ENCODE measurements at places on chromosomes 4 and X.

- no peak for DNase-seq
These were observed 50.9 kb downstream of the NFKB1 start for GRCh38 chr4:102551958-102552565.

GRCh38 chr4:183889190-183889589 lies 15.9 kb upstream of the STOX2 start:
- no peak for DNase-seq

- DNase-seq: no peak
These were observed 208.5 kb upstream of the FAT1 start for GRCh38 chr4:186932196-186932595.

DNA sequence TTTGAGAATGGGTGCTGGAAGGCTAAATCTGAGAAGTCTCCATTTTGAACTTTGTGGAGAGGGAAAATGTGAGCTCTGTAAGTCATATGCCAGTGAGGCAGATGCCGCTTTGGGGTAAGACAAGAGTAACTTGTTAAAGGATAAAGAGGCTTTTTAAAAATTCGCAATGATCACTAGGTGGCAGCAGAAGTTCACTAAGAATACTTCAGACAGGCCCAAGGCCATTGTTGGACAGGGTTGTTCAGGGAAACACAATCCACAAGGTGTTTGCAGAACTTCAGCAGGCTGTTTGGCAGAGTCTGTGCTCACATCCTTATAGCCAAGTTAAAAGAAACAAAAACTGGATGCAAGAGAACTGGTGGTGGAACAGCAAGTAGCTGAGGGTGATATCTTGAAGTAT lies 13.7 kb upstream of the PIGA start:
- peak; percentile 26 for DNase-seq

GRCh38 chrX:13467243-13467642 lies 102.2 kb upstream of the EGFL6 start:
- no peak for DNase-seq

DNA sequence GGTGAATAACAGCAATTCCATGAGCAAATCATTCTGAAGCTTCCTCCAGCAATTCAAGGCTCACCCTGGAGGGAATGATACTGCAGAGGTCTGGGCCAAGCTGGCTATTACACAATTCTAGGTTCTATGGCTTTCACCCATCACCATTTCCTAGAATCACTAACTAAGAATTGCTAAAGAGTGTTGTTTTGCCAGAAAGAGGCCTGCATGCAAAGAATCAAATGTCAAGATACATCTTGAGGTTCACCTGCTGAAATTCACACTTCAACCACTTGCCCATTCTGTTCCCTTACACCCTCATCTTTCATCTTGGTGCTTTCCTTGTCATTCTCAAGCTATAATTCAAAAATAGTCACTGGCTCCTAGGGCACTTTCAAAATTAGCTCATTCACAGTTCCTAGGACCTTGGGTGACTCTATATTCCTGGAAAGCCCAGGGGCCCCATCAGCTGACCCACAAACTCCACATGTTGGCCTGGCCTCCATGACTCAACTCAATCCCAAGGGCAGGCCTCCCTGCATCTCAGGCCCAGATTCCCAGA lies 7.0 kb downstream of the APBB2 start:
- no peak for DNase-seq

GRCh38 chrX:69210581-69210980 lies 45.3 kb upstream of the PJA1 start:
- no peak for DNase-seq

DNA sequence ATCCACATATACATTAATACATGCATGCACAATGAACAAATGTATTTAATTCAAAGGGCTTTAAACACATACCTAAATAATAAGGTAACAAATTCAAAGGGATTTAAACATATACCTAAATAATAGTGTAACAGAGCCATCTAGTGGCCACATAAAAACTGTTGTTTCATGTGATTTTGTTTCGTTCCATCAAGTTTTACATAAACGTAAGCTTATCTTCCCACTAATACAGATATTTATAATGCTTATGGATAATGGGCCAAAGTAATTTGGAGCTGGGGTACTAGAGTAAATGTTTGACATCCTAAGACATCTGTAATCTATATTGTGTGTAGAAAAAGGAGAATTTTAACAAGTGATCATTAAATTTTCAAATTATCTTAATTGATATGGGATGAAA lies 82.3 kb downstream of the PRSS12 start:
- no peak for DNase-seq

- no peak for DNase-seq
These were observed 2.7 kb upstream of the MTTP start for GRCh38 chr4:99571883-99572282.

Data from activated T-cell treated with anti-CD3 and anti-CD28 coated beads, Interleukin-2, amount 50 U/mL, for 48 hours (primary cell).